ENCODE measurements at places on chromosomes 12 and 14.

DNA sequence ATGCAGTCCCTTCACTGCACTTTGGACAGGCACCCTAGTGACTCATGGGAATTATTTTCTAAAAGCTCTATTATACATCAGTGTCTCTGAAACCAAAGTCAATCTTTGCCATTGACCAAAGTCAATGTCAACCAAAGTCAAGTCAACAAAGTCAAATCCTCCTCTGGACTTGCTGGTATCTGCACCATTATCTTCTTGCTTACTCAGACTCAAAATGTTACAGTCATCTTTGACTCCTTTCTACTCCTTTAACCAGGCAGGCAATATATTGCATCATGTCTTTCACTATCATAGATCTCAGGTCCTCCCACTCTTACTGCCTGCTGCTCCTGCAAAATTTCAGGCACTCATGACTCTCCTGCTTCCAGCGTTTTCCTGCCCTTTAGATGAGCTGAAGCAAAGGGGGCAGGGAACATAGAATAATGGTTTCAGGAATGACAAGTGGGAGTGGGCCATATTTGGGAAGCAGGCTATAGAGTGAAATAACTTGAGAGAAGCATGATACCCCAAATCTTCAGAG, 39.2 kb downstream of the IGF1 start:
- no peak for DNase-seq

GRCh38 chr12:103884316-103884715, 43.3 kb upstream of the NT5DC3 start:
- no peak for DNase-seq

- DNase-seq = no peak
Observed at GRCh38 chr12:119480551-119480950, 113.0 kb upstream of the TMEM233 start.

DNA sequence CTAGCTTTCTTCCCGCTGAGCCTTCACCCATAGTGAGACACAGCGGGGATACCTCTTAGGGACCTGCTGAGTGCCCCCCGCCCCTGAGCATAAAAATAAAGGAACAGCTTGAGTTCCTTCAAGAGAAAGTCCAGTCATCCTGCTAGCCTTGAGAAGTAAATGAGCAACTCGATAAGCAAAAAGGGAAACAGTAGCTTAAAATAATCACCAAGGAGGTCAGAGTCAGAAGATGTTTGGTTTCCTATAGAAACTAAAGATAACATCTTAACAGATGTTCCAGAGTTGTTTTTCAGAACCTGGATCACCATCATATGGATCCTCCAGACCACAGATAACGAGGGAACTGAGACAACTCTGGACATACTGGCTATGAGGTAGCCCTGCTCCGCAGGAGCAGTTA, 94.0 kb downstream of the BCAT1 start:
- no peak for DNase-seq

GRCh38 chr12:89993632-89994031, 285.0 kb upstream of the ATP2B1 start:
- DNase-seq = no peak

GRCh38 chr14:93712838-93713724, 75.2 kb downstream of the PRIMA1 start:
- DNase-seq = no peak

DNA sequence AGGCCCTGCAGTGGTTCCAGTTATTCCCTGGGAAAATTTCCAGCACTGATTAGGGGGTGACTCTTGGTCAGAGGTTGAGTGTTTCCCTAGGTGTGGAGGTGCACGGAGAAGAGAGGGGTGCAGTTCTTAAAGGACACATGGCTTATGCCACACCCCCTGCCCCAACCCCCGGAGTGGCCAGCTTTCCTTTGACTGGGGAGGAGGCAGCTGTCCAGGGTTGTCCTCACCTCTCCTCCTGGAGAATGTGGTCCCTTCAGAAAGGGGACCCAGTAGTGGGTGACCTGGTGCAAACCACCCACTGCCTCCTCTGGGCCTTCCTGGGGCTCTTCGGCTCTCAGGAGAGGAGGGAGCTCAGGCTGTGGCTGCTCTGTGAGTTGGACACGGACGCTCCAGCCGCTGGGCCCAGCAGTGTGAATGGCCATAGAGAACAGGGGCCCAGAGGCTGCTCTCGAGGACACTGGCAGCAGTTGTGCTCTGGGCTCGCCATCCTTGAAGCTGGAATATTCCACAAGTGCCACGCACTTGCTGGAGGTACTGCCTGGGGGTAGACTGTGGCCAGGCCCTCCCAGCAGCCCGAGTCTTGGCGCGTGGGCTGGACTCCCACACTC, 13.6 kb downstream of the PACS2 start:
- DNase-seq = no peak

- DNase-seq = no peak
Observed at GRCh38 chr12:116551952-116552772, 7.0 kb upstream of the MAP1LC3B2 start.

- DNase-seq = no peak
Observed at GRCh38 chr14:75046275-75046674, 5.0 kb downstream of the MLH3 start.

GRCh38 chr12:105257321-105257728, 21.4 kb upstream of the APPL2 start:
- DNase-seq = peak; percentile 30

- DNase-seq = no peak
Observed at GRCh38 chr14:75720116-75720515, 59.1 kb downstream of the TTLL5 start.

DNA sequence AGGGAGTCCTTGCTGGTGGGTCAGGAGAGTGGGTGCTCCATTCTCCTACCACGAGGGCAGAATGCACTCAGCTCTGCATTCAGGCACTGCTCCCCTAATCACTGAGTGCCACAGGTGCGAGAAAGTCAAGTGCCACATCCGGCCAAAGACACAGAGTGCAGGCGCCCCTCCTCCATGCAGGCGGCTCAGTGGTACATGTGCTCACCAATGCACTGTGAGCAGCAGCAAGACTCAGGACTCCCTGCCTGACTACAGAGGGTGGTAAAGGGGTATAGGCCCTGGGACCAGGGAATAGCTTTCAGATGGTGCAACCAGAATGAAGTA, 32.9 kb downstream of the ZFYVE21 start:
- no peak for DNase-seq

- DNase-seq = no peak
Observed at GRCh38 chr14:34275078-34275477, 187.0 kb downstream of the SPTSSA start.

DNA sequence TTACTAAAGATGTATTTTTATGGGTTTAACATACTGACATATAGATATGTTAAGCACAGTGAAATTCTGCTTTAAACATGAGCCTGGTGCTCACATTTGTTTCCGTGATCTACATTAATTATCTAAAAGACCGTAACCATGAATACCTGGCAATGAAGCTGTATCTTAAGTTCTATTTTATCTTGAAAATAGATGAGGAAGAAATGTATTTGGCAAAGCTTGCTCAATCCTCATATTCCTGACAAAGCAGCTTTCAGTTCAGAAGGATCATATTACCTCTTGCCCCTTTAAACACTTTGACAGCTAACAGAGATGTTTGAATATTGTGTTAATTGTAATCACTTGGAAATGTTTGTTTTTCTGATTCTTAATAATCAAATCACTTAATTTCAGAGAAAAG, 9.8 kb downstream of the EPYC start:
- DNase-seq = no peak

Measured in H54 (cell line).